Natural killer cell treated with Interleukin-12 subunit alpha and Interleukin-12 subunit beta and Interleukin-15 and Interleukin-18, amount 100 ng/mL, for 72 hours (primary cell): ENCODE measurements at places on chromosomes 13 and 19. TPM values are rescaled to one million over a fixed set of nuclear protein-coding genes. Genes with fewer than 3 reads are reported as not detected.
A peak's percentile ranks its signal among the peaks of the same experiment; 100 is the strongest.

GRCh38 chr19:21674454-21674853, 92.9 kb downstream of the ZNF100 start:
- H3K36me3 ChIP-seq = no peaks in the 10 kb centered on the region
- no peak overlapping the region for H3K4me3 ChIP-seq
- no peak overlapping the region for H3K27ac ChIP-seq
- peaks cover 7% of the 10 kb centered on the region for H3K27me3 ChIP-seq

- no peaks in the 10 kb centered on the region for H3K36me3 ChIP-seq
- no peak overlapping the region for H3K27ac ChIP-seq
- no peak for DNase-seq
These were observed 12.9 kb upstream of the TYROBP start for GRCh38 chr19:35921012-35921411.

- peaks cover 8% of the 10 kb centered on the region for H3K27me3 ChIP-seq
- no peak overlapping the region for H3K4me3 ChIP-seq
- no peaks in the 10 kb centered on the region for H3K4me1 ChIP-seq
- no peak overlapping the region for H3K27ac ChIP-seq
- DNase-seq = peak; percentile 39
These were observed 1.9 kb upstream of the PLPPR3 start for GRCh38 chr19:823565-824121.

DNA sequence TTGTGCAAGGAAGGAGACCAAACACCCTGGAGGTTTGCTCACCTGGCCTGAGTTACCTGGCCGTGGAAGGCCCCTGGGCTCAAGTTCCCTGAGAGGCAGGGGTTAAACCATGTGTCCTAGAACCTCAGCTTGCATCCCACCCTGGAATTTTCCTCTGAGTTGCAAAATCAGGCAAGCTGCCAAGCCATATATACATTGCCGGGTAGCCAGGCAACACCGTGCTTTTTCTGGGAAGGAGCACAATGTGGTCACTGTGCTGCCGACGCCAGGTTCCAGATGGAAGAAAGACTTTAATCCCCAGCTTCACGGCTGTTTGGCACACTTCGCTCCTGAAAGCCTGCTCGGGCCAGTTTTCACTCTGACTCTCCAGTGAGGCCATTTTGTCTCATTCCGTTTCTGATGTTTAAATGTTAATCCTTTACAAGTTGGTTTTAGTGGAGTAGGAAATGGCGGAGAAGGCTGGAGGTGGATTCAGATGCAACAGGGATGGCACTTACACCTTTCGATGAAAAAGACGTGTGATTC, 60.1 kb upstream of the PEG3 start:
- H3K4me3 ChIP-seq = no peak overlapping the region
- H3K27ac ChIP-seq = no peak overlapping the region
- DNase-seq = no peak
- H3K4me1 ChIP-seq = no peaks in the 10 kb centered on the region
- no peaks in the 10 kb centered on the region for H3K27me3 ChIP-seq
- H3K36me3 ChIP-seq = peaks cover 6% of the 10 kb centered on the region

DNA sequence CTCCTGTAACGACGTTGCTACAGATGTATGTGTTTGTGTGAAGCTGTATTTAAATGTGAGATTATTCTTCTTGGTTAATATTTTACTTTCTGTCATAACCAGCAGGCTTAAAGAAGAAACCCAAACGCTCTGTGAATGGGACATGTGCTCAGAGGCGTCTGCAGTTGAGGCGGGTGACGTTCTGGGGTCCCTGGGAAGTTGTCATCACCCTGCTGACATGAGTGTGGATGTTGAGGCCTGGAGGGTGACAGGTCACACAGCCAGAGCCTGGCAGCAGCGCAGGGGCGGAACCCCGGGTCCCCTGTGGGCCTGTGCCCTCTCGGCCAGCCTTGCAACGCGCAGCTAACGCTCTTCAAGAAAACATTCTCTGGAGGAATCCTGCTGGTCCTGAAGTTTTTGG, 16.6 kb downstream of the RASA3 start:
- peak overlapping the region; percentile 76 for H3K27ac ChIP-seq
- no peaks in the 10 kb centered on the region for H3K27me3 ChIP-seq
- H3K36me3 ChIP-seq = no peaks in the 10 kb centered on the region
- DNase-seq = no peak

DNA sequence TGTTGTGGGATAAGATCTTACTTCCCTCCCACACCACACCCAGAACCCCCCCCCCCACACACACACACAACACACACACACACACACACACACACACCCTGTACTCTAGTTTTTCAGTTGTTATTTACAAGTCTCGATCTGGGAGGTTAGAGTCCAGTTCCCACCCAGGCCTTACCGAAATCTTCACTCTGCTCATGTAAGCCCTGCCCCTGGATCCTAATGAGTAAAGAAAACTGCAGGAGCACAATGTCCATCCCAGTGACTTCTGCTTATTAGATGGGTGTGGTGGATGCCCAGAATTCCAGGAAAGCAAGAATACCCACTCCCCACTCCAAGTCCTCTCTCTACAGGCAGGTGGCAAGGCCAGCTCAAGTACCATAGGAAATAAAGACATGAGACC, 23.0 kb downstream of the STARD13 start:
- H3K27me3 ChIP-seq = no peaks in the 10 kb centered on the region
- H3K36me3 ChIP-seq = no peaks in the 10 kb centered on the region
- H3K4me3 ChIP-seq = no peak overlapping the region
- no peak for DNase-seq
- no peak overlapping the region for H3K27ac ChIP-seq

DNA sequence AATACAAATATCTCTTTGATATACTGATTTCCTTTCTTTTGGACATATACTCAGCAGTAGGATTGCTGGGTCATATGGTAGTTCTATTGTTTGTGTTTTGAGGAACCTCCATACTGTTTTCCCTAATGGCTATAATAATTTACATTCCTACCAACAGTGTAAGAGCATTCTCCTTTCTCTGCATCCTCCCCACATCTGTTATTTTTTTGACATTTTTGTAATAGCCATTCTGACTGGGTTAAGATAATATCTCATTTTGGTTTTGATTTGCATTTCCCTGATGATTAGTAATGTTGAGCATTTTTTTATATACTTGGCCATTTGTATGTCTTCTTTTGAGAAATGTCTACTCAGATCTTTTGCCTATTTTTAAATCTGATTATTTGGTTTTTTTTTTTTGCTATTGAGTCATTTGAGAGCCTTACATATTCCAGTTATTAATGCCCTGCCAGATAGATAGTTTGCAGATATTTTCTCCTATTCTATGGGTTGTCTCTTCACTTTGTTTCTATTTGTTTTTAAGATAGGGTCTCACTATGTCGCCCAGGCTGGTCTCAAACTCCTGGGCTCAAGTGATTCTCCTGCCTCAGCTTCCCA, 95.7 kb downstream of the FNDC3A start:
- H3K27ac ChIP-seq = no peak overlapping the region
- peaks cover 5% of the 10 kb centered on the region for H3K4me1 ChIP-seq
- no peak for DNase-seq

The TTYH1 gene
- 0.31 TPM for total RNA-seq

DNA sequence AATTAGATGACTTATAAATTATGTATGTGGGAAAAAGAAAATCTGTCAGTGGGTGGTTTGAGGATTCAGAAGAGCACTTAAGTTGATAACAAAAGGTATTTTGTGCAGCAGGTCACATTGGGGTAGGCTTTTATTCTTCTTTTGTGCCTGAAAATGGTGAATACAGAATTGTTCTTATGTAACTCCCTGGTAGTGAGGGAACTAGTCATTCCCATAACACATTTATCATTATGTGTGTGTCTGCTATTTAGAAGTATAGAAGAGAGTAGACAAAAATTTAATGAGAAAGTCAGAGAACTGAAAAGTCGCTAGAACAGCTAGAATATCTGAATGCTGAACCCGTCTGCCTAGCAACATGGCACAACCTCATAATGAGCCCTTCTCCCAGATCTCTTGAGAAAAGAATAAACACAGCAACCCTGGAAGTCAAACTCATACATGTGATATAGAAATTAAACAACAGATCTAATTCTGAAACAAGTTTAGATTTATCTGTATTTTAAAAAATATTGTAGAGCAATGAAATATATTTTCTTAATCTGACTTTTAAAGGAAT, 111.8 kb upstream of the EDNRB start:
- H3K4me1 ChIP-seq = peaks cover 17% of the 10 kb centered on the region
- H3K27ac ChIP-seq = no peak overlapping the region
- H3K4me3 ChIP-seq = no peak overlapping the region

The C13orf42 gene
- not detected for total RNA-seq

The LRCH1 gene
- 24.9 TPM for total RNA-seq

DNA sequence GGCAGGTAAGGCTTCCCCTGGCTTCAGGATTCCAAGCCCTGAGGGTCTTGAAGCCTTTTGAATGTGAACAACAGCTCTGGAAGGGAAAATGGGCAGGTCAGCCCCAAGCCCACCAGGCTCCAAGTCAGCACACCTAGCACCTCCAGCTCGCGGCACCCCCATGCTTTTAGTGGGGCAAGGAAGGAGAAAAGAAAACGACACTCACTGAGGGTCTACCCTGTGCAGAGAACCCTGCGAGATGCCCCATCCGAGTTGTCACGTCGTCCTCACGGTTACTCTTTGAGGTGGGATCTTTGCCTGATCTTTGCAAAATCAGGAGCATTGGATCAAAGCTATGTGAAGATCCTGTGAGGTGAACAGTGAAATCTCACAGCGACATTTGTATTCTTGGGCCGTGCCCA, 5.7 kb upstream of the F10 start:
- H3K27ac ChIP-seq = no peak overlapping the region
- no peak overlapping the region for H3K4me3 ChIP-seq
- DNase-seq = no peak
- no peaks in the 10 kb centered on the region for H3K4me1 ChIP-seq
- no peaks in the 10 kb centered on the region for H3K36me3 ChIP-seq
- no peaks in the 10 kb centered on the region for H3K27me3 ChIP-seq

- H3K4me1 ChIP-seq = peaks cover 20% of the 10 kb centered on the region
- H3K27ac ChIP-seq = peak overlapping the region; percentile 94
- no peaks in the 10 kb centered on the region for H3K36me3 ChIP-seq
- H3K4me3 ChIP-seq = peak overlapping the region; percentile 59
- no peaks in the 10 kb centered on the region for H3K27me3 ChIP-seq
- no peak for DNase-seq
These were observed 1.9 kb upstream of the GTF2F1 start for GRCh38 chr19:6394831-6395230.

The NANOS3 gene
- total RNA-seq = 0.95 TPM

The NKPD1 gene
- total RNA-seq = 0.14 TPM

DNA sequence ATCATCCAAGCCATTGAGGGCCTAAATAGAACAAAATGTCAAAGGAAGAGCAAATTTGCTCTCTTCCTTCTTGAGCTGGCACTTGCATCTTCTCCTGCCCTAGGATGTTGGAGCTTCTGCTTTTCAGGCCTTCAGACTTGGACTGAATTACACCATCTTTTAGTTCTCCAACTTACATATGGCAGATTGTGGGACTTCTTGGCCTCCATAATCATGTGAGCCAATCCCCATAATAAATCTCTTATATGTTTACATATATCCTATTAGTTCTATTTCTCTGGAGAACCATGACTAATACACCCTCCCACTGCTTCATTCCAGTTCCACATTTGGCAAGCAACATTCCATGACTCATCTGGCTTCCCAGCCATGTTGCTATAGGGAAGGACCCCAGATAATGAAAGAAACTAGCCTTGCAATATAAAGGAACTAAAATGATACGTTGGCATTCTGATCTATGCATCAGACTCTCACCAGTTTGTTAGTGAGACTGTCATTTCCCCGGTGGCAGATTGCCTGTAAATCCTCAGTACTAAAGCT, 11.0 kb upstream of the ACOD1 start:
- no peak for DNase-seq
- no peak overlapping the region for H3K4me3 ChIP-seq
- no peaks in the 10 kb centered on the region for H3K4me1 ChIP-seq
- H3K27me3 ChIP-seq = peaks cover 9% of the 10 kb centered on the region
- no peaks in the 10 kb centered on the region for H3K36me3 ChIP-seq

DNA sequence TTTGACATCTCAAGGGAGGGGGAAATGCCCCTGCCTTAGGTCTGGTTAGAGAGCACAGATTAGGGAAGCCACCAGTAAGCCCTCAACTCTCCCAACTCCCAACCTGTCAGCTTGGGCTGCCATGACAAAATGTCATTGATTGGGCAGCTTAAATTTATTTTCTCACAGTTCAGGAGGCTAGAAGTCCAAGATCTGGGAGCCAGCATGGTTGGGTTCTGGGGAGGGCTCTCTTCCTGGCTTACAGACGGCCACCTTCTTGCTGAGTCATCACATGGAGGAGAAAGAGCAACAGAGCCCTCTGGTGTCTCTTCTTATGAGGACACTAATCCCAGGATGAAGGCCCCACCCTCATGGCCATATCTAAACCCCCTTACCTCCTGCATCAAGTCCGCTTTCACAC, 24.2 kb downstream of the C19orf12 start:
- H3K4me1 ChIP-seq = peaks cover 41% of the 10 kb centered on the region
- DNase-seq = peak; percentile 83
- H3K27ac ChIP-seq = peak overlapping the region; percentile 16
- H3K4me3 ChIP-seq = no peak overlapping the region

DNA sequence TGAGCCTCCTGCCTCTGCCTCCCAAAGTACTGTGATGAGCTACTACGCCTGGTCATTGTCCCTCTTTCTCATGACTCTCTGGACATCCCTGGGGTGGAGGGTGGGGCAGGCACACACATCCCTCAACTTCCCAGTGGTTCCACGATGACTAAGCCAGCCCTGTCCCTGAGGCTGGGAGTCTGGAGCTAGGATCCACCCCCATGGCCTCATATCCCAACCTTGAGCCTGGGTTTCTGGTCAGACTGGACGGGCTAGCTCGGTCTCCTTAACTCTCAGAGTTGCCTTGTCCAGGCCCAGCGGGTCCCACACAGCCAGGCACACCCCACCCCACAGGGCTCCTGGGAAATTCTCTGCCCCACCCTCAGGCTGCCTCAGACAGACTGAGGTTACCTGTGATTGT, 19.6 kb downstream of the IER2 start:
- H3K4me3 ChIP-seq = peak overlapping the region; percentile 7
- H3K27ac ChIP-seq = peak overlapping the region; percentile 73
- H3K27me3 ChIP-seq = no peaks in the 10 kb centered on the region

- H3K36me3 ChIP-seq = no peaks in the 10 kb centered on the region
- peak overlapping the region; percentile 6 for H3K27ac ChIP-seq
- H3K27me3 ChIP-seq = peaks cover 8% of the 10 kb centered on the region
- H3K4me3 ChIP-seq = no peak overlapping the region
These were observed 66.8 kb downstream of the STK24 start for GRCh38 chr13:98510156-98510509.

The OR7G2 gene
- not detected for total RNA-seq

DNA sequence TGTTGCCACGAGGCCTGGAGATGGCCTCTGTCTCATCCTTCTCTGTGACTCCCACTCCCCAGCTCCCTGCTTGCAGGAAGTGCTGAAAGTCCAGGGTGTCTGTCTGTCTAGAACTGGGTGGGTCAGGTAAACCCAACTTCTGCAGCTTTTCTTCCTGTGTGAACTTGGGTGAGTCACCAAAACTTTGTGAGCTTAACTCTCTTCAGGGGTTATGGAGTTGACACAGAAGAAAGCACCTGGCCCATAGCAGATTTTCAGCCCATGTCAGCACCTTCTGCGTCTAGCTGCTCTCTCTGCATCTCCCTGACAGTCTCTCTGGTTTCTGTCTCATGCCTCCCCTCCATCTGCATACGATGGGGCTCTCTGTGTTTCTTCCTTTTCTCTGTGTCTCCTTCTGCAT, 4.2 kb upstream of the CACNG7 start:
- H3K4me3 ChIP-seq = no peak overlapping the region
- peaks cover 5% of the 10 kb centered on the region for H3K36me3 ChIP-seq

GRCh38 chr13:35630551-35631275, 154.2 kb upstream of the MAB21L1 start:
- no peaks in the 10 kb centered on the region for H3K27me3 ChIP-seq
- H3K27ac ChIP-seq = no peak overlapping the region
- no peak overlapping the region for H3K4me3 ChIP-seq
- H3K4me1 ChIP-seq = no peaks in the 10 kb centered on the region

- no peak overlapping the region for H3K4me3 ChIP-seq
- H3K36me3 ChIP-seq = no peaks in the 10 kb centered on the region
- no peaks in the 10 kb centered on the region for H3K27me3 ChIP-seq
- peaks cover 6% of the 10 kb centered on the region for H3K4me1 ChIP-seq
These were observed 24.5 kb downstream of the ZBTB7A start for GRCh38 chr19:4042064-4042730.

The SBK2 gene
- not detected for total RNA-seq
